ENCODE measurements at places on chromosomes 2 and 18.

DNA sequence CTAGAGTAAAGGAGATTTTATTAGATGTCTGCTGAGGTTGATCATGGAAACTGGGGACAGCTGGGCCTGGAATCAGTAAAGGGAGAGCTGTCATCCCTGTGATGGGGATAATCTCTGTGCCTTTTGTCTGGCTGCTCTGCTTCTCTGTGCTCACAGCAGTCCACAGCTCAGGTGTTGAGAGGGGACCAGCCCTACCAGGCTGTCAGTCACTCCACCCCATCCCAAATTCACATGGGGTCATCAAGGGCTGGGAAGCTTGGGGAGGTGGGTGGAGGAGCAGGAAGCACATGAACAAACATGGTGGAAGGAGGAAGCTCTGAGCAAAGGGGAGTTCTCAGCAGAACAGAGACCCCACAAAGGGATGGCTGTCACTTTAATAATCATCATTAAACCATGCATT lies 13.7 kb upstream of the LRRFIP1 start:
- DNase-seq: no peak

DNA sequence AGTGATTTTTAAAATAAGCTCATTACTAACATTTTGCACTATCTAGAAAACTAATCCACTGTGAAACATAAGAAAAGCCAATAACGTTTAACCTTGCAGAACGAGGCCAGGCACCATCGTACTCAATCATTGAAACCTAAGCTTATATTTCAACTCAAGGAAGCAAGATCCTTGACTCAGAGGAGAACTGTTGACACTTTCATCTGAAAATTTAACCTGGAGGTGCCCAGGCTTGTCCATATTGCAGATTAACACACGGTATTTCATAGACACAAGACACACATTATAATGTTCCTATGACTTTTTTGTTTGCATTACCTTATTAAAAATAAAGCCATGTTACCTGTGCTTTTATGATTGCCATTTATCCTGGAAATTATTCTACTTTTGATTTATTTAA lies 89.6 kb downstream of the ZNF385B start:
- DNase-seq: no peak

DNA sequence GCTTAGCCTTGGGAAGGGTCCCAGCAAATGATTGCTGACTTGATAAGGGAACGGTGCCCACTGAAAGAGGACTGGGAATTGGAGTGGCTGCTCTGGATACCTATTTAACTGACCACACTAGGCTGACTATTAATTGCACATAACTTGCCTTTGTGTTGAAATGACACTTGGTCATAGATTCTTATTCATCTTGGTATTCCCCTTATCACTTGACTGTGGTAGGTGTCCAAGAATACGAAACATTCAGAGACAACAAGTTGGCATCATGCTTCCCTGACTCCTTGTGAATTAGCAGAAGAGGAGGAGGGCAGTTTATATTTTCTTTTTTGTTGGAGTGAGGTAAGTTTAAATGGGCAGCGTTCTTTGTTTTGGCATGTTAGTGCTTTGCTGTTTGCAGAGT lies 13.4 kb downstream of the FMNL2 start:
- no peak for DNase-seq

GRCh38 chr2:145687442-145688134 lies 1167.7 kb upstream of the ZEB2 start:
- DNase-seq: no peak

DNA sequence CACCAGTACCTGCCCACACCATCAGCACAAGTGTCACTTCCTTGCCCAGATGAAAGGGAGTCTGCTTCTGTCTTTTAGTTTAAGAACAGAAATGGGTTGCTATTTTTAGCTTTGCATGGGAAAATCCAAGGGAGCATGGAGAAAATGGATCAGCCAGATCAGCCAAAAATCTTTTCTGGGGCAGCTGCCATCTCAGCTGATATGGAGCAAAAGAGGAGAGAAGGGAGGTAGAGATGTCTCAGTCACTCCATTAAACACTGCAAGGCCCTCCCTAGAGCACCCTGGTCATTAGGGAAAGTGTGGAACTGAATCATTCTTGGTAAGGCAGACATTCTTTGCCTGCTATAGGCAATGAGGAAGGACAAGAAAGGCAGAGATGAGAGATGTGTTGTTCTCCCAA lies 79.9 kb downstream of the CTAGE1 start:
- DNase-seq: no peak

DNA sequence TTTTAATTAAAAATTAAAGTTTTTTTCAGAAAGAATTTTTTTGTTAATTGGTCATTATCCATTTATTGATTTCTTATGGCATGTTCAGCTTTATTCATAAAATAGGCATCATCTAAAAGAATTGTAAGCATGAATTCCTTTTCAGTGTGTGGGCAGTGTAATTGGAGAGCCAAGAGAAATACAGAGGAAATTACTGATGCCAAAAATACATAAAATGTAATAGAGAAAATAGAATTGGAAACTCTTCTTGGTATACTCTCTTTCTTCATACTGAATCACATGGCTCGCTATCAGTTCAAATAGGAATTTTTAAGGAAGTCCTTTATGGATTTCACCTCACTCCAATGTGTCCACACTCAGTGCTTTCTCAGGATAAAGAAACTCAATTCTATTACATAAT lies 663.6 kb upstream of the NRXN1 start:
- no peak for DNase-seq

- DNase-seq: peak; percentile 100
Measured at GRCh38 chr18:51197661-51198424, at the start of gene MEX3C. MEX3C (minus strand) TSS chr18:51197681; CDS start chr18:51197320, 361 bp downstream.

DNA sequence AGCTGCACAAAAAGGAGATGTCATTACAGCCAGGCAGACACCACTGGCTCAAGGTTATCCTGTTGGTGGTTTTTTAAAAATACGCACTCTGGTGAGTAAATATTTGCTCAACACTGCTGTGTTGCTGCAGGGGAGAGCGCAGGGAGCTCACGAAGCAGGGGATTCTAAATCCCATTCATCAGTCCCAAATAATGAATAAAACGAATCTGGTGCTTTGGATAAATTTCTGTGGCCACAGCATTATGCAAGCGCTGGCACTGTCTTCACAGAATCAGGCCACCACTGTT lies 256.2 kb downstream of the HDAC4 start:
- DNase-seq: no peak

- no peak for DNase-seq
Measured at GRCh38 chr18:29305516-29305915, 1128.6 kb upstream of the CDH2 start.

DNA sequence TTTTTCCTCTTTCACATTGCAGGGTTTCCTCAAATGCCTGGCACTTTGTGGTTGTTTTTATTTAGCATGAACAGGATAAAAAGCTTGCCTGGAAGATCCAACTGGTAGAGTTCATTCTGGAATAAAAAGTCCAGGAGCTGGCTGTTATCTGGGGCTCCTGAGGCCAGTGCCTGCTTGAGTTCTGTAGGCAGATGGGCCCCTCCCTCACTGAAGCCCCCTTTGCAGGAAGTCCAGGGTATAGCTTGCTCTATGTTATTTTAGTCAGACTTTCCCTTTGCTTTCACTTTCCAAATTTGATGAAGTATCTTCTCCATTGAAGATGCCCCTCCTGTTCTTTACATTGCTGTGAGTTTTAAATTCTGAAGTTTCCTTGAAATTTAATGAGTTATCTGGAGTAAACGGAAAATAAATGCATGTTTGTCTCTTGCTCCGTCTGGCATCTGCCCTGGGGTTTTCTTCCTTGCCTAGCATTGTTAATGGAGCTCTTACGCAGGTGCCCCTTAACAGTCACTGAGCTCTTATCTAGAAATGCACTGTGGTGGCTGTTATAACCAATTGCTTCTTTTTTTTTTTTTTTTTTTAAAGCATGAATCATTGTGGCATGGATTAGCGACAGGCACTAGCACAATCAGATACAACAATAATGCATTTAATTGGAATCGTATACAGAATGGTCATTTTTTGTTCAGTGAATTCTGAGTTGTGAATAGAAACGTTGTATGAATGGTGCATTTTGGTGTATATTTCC lies 27.0 kb upstream of the LPIN1 start:
- DNase-seq: no peak

DNA sequence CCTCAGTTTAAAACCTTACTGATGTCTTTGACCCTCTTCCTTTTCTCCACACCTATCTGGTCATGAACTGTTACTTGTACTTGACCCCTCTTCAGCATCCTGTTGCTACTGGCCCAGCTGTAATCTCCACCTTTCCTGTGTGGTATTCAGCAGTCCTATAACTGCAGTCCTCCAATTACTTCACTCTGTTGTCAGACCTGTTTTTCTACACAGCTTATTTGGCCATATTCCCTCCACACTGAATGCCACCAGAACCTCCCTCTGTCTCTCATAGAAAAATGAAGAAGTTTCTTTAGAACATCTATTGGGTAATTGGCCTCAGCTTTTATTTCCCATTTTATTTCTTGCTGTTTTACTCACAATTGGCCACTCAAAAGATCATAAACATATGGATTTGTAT lies 155.4 kb downstream of the ASXL3 start:
- DNase-seq: no peak

DNA sequence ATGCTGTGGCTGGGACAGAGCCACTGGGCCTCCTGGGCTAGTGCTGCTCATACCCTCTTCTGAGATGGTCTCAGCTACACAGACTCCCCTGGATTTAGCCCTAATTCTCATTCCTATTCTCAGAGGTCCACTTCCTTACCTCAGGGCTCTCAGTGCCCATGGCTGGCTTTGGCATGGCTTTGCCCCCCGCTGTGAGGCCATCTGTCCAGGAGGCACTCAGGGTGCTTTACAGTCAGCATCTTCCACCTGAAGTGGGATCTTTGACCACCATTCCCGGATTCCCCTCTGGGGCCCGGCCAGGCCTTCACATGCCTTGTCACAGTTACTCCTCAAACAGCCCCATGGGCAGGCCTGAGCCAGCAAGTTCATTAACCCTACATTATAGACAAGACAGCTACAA lies 161.8 kb downstream of the CELF4 start:
- DNase-seq: no peak

DNA sequence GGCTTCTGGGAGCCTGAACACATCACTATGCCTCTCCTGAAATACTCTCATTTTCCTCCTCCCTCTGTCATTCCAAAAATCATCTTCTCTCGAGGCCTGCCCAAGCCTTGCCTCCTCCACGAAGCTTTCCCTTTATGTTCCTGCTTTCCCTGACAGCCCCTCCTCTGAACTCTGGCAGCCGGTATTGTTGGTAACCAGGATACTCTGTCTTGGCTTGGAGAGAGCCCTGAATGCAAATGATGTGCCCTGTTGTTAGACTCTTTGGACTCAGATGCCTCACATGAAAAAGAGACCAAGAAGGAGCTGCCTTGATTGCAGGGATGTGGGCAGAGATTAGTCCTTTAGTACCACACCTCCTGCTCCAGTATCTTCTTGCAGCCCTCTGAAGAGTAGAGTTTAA lies 138.5 kb upstream of the DLX2 start:
- DNase-seq: no peak

- DNase-seq: no peak
Measured at GRCh38 chr2:105180491-105180972, 61.0 kb upstream of the GPR45 start.

DNA sequence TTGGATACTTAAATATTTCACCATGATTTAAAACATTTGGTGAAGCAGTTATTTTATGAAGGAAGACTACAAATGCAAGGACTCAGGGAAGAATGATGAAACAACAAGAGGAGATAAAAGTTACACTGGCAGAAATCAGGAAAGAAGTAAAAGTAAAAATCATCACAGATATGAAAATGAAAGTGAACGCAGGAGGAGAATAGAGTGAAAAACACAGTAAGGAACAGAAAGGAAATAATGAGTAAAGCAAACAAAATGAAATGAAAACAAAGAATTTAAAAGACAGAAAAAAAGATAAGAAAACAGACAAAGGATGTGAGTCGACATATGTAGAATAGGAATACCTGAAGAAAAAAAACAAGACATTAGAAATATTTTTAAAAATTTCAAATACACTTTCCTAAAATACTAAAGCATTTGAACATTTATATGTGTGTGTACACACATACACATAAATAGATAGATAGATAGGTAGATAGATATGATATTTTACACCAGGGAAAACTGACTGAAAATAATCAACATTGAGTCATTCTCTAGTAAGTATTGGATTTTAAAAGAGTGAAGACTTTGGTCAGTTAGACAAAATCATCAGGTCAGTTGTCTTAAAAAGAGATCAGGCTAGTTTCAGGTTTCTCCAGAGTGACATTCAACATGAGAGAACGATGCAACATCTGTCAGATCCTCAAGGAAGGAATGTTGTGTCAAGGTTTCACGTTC lies 12.1 kb upstream of the KDSR start:
- no peak for DNase-seq

Measured in activated T-cell treated with anti-CD3 and anti-CD28 coated beads, Interleukin-2, amount 50 U/mL, for 24 hours (primary cell).